ENCODE measurements at places on chromosomes 12 and 14.

GRCh38 chr12:5964913-5965900 is 20.1 kb upstream of the ANO2 start:
- no peak for DNase-seq

GRCh38 chr12:114361545-114361944 is 44.4 kb downstream of the TBX5 start:
- DNase-seq, result no peak

GRCh38 chr14:85687456-85687855 is 157.5 kb downstream of the FLRT2 start:
- DNase-seq, result no peak

DNA sequence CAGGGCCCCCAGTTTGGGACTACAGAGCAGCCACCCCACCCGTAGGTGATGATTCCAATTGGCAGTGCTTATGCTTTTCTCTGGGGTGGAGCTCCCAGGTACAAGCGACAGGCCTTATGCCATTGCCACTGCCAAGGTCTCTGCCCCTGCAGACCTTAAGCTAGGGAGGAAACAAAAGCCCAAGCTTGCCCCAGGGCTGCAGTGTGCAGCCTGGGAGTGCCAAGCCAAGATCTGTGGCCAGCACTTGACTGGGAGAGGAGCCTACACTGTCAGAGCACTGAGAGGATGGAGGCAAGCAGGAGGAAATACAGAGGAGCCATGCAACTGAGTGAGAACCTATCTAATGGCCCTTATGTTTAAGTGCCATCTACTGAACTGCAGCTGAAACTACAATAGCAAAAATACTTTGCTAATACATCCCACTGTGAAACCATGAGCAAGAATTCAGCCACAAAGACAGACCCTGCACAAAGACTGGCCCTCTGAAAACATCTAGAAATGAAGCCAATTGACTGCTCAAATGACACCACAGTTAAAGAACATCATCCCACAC is 17.7 kb upstream of the ASCL1 start:
- no peak for DNase-seq

DNA sequence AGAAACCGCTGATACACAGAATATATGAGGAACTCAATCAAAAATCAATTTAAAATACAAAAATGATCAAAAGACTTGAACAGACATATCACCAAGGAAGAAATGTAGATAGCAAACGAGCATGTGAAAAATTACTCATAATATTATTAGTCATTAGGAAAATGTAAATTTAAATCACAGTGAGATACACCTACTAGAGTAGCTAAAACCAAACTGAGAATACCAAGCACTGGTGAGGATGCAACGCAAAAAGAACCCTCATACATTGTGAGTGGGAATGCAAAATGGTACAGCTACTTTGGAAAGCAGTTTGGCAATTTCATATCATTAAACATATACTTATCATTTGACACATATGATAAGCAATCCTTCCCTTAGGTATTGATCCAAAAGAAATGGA is 101.1 kb upstream of the ST8SIA1 start:
- no peak for DNase-seq

DNA sequence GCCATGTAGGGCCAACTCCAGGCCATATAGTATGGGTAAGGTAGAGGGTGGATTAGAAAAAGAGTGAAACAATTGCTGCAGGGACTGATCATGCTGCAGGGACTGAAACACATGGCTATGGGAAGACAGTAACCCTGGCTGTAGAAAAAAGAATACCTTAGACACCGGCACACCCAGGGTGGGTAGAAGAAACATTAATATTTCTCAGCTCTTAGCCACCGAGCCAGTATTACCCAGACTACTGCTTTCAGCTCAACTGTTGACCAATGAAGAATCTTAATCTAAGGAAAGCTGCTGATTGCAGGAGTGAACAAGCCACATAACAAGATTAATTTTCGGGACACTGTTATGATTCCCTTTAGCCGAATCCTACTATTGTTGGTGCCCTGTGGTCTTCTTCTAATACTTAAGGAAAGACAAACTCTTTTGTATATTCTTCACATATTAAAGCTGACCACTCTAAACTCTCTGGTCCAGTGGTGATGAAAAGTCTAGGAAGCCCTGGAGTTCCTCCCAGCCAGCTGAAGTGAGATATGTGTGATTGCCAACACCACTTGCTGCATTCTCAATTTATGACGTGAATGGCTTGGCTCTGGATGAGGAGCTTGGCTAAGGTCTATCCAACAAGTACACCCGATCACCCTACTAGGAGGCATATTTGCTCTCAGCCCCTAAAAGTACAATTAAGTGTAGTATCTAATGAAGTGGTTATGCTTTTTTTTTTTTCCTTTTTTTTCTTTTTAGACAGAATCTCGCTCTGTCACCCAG is 69.2 kb downstream of the NOVA1 start:
- no peak for DNase-seq

DNA sequence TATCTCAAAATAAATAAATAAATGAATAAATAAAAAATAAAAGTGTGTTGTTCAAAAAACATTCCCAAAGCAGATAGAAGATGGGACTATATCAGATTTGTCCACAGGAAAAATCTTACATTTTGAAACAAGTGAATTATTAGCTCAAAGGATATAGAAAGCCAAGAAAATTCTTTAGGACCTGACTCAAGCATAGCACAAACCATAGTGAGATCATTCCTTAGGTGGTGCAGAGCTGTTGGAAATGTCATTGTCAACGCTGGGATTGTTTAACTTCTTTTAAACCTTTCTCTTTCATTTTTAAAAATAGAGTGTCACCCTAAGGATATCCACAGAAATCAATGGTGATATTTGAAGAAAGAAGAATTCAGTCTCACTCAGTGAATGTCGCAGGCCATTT is 43.5 kb downstream of the DRAM1 start:
- DNase-seq, result no peak

DNA sequence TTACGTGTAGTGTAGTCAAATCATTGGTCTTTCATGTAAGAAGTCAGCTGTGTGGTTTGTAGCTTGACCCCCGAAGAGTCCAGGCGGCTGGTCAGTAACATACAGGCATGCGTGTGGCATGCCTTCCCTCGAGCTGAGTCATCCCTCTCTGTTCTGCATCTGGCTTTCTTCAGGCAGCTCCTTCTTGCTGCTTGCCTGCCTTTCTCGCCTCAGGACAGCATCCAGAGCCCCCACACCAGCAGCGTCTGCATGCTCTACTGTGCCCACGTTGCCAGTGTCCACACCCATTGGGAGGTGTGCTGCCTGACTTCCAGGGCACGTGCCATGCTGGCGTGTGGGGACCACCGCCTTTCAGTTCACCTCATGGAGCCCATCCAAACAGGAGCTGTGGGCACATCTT is 96.8 kb downstream of the EP400 start:
- DNase-seq, result no peak

DNA sequence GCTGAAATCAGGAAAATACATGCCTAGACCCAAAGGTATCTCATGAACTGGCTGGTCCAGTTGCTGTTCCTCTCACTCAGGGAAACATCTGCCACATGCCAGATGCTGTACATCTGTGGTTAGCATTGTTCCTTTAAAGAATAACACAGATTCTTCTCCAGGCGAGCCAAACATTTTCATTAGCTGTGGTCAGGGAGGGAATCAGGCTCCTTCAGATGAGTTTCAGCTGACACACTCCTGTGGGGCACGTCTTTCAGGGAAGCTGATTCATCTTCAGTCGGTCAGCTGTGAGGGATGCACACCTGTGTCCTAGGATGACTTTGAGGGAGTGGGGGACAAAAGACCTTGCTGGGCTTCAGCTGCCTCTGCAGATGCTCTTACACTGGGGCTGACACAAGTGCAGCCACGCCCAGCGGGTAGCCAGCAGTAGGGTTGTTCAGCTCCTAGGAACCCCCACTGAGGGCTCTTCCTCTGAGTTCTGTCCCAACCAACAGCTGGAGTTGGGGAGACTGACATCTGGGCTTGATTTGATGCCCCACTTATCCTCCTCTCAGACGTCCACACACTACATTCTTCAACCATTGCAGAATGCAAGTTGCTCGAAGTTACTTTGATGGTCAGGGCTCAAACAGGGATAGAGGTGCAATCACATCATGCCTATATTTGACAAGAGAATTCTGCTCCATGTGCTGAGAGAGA is 155.0 kb downstream of the NUAK1 start:
- DNase-seq, result no peak

Measured in activated effector memory CD4-positive, alpha-beta T cell treated with Interleukin-2 at 50 U/mL for 16 hours (primary cell).